Activated naive CD8-positive, alpha-beta T cell treated with anti-CD3 and anti-CD28 coated beads, Interleukin-2, amount 10 ng/mL, durations not matched to agents 7 days and 5 days (primary cell): ENCODE measurements at places on chromosomes 4 and X. TPM values are rescaled to one million over a fixed set of nuclear protein-coding genes. Genes with fewer than 3 reads are reported as not detected.

Gene PALLD
- 2.0 TPM for total RNA-seq

DNA sequence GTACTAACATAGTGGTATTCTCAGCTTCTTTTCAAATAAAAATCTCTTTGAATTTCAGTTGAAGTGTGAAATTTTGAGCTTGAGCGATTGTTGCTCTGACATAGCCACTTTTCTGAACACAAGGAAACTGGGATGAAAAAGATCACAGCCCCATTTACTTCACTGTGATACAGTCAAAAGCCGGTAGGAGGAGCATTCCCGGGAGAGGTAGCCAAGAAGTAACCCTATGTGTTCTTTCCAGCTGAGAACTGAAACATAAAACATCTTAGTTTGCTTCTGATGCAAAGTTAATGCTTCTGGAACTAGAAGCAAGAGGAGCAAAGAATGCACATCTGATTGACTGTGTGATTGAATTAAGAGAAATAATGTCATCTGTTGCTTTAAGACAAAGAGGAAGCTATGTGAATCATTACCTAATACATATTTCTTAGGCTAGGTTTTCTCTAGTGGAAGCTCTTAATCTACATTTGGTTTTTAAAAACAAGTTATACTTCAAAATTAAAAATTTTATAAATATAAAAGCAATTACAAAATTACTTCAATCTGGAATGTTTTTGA, 88.3 kb upstream of the UNC5C start:
- H3K27me3 ChIP-seq, result no peaks in the 10 kb centered on the region
- no peak overlapping the region for H3K4me3 ChIP-seq
- no peaks in the 10 kb centered on the region for H3K36me3 ChIP-seq
- H3K27ac ChIP-seq, result no peak overlapping the region

DNA sequence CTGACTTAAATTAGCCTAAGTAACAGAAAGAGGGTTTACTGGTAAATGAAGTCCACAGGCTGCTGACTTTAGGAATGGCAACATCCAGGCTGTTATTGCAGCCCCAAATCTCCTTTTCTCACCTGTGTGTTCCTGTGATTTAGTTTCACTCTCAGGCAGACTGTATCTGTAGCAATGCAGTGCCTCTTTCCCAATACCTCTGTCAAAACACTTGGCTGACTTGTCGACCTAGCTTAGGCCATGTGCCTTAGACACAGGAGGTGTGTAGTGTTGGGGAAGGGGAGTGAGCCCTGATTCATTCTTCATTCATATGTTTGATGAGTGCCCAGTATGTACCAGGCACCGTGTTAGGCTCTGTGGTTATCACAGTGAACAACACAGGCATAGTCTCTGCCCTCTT, 46.9 kb downstream of the JADE3 start:
- DNase-seq, result no peak
- H3K27me3 ChIP-seq, result peaks cover 2% of the 10 kb centered on the region
- no peak overlapping the region for H3K27ac ChIP-seq
- H3K4me1 ChIP-seq, result no peaks in the 10 kb centered on the region

DNA sequence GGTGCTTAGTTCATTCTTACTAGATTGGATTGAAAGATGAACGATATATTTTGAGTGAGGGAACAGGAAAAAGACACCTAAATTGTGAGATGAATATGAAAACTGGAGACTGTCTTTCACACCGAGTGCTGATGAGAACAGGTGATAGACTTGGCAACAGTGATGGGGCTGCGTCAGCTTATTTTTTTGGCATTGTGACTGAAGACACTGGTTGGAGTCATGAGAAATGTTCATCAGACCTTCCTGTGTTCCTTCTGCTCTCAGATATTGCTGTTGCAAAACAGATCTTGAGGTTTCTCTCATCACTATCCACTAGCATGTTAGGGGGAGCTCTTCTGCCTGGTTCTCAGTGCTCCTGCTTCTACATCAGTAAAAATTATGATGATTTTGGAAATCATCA, 124.2 kb upstream of the KCNIP4 start:
- H3K27me3 ChIP-seq, result no peaks in the 10 kb centered on the region
- no peaks in the 10 kb centered on the region for H3K36me3 ChIP-seq
- peaks cover 2% of the 10 kb centered on the region for H3K4me1 ChIP-seq
- no peak for DNase-seq
- no peak overlapping the region for H3K4me3 ChIP-seq

GRCh38 chrX:94123062-94123461, 449.1 kb downstream of the FAM133A start:
- no peak for DNase-seq
- no peaks in the 10 kb centered on the region for H3K36me3 ChIP-seq

Gene PPBP
- total RNA-seq, result not detected

DNA sequence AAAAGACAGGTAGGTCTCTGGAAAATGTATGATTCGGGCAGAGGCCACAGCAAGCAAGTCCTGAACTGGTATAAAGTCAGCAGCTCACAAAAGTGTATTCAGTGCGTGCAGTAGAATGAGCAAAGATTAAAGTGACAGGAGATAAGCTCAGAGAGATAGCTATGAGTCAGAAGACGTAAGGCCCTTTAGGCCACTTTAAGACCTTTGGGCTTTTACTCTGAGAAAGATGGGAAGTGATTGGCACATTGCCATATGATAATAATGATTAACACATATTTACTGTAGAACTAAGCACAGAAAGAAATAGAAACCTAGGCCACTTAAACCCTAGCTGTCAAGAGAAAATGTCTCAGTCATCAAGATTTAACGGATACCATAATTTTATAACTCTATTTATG, 51.7 kb downstream of the TBCK start:
- no peaks in the 10 kb centered on the region for H3K27me3 ChIP-seq
- H3K36me3 ChIP-seq, result no peaks in the 10 kb centered on the region
- DNase-seq, result no peak
- H3K4me1 ChIP-seq, result peaks cover 3% of the 10 kb centered on the region

Gene CCDC120
- 9.0 TPM for total RNA-seq

Gene PNMA3
- total RNA-seq, result 6.3 TPM

Gene IL3RA
- 0.77 TPM for total RNA-seq

- no peak overlapping the region for H3K4me3 ChIP-seq
- H3K36me3 ChIP-seq, result no peaks in the 10 kb centered on the region
- no peaks in the 10 kb centered on the region for H3K4me1 ChIP-seq
Measured at GRCh38 chr4:120630427-120630826, 292.1 kb downstream of the PRDM5 start.

GRCh38 chrX:149021159-149021558, 483.9 kb downstream of the IDS start:
- H3K27me3 ChIP-seq, result no peaks in the 10 kb centered on the region
- H3K36me3 ChIP-seq, result no peaks in the 10 kb centered on the region
- H3K4me1 ChIP-seq, result no peaks in the 10 kb centered on the region
- no peak overlapping the region for H3K4me3 ChIP-seq
- DNase-seq, result no peak

DNA sequence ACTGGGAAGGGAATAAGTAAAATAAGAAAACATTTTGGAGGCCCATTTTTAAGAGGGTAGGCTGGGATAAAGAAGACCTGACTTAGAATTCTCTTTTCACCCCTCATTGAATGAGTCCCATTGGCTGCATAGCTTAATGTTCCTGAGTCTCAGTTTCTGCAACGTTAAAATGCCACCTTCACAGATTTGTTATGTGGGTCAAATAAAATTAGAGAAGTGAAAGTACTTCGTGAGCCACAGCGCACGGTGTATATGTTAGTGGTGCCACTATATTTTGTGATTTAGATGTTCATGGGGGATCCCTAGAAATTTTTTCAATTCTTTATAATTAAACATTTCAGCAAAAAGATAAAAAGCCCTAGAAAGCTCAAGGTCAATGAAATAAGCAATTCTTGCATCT, 109.2 kb upstream of the HS3ST1 start:
- no peaks in the 10 kb centered on the region for H3K4me1 ChIP-seq
- no peak for DNase-seq
- no peak overlapping the region for H3K27ac ChIP-seq
- H3K36me3 ChIP-seq, result no peaks in the 10 kb centered on the region
- H3K27me3 ChIP-seq, result peaks cover 3% of the 10 kb centered on the region

GRCh38 chrX:8748855-8749254, 16.9 kb upstream of the ANOS1 start:
- peaks cover 3% of the 10 kb centered on the region for H3K27me3 ChIP-seq
- no peak overlapping the region for H3K27ac ChIP-seq
- H3K4me3 ChIP-seq, result no peak overlapping the region

Gene VCX3A
- not detected for total RNA-seq
